Choroid plexus epithelial cell (primary cell): ENCODE measurements at places on chromosomes 2 and 18.

- no peak for DNase-seq
Measured at GRCh38 chr2:34848132-34848531, 1249.0 kb upstream of the FAM98A start.

DNA sequence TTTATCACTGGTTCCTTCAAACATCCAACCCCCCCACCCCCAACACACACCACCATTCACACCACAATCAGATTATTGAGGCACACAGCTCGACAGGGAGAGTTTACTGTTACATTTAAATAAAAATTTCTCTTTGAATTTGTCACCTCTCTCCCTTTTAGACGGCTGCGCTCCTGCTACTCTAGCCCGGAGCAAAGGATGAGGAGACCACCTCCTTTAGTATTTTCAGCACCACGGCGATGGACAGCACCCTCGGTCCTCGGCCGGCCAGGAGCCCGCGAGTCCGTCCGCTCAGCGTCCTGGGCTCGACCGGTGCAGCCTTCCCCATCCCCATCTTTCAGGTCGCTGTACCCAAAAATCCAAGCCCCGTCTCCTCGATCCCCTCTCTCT lies 892 bp downstream of the CELF4 start:
- peak; percentile 45 for DNase-seq

- DNase-seq: no peak
Measured at GRCh38 chr2:178730049-178730448, 77.2 kb downstream of the TTN start.

- DNase-seq: peak; percentile 41
Measured at GRCh38 chr2:72166279-72166678, 18.6 kb upstream of the CYP26B1 start.
